CD4-positive, alpha-beta T cell treated with Interleukin-17A for 1 hour (primary cell): ENCODE measurements at places on chromosomes 2 and 18.

DNA sequence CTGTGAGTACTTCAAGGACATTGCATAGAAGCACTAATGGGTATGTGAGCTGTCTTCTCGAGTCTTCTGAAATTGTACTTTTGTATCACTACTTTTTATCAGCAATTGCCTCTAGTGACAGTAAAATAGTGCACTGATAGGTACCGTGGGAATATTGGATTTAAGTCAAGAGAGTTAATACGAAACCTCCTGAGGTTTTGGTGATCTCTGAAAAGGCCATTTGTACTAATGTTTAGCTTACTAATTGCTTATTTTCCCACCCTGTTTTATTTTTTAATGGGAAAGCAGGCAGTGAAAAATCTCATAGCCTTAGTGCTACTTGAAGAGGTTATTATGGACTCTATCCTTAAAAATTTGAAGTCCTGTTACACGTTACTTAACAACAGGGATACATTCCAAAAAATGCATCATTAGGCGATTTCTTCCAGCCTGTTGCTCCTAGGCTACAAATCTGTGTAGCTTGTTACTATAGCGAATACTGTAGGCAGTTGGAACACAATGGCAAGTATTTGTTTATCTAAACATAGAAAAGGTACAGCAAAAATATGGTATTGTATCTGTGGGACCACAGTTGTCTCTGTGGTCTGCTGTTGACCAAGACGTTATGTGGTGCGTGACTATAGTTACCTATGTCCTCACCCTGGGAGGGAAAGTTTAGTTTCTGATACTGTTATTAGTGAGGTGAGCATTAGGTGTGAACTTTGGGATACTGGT, 65.9 kb downstream of the CAB39 start:
- no peak for DNase-seq

GRCh38 chr2:26174691-26175465, 2.0 kb downstream of the GAREM2 start:
- DNase-seq, result no peak

DNA sequence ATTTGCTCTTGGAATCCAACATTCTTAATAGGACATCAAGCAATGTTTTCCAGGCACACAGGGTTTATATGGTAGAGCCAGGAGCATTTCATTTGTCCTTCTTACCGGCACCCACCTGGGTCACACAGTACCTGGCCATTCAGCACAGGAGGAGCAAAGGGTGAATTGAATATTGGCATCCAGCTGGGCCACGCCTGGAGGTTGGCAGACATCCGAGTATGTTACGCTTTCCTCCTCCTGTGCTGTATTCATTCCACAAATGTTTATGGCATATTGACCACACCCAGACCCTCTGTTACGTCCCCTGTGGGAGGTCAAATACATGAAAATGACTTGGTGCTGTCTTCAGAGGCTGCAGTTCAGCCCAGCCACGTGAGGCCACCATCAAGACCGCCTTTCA, 206.2 kb downstream of the RTP5 start:
- DNase-seq, result no peak

GRCh38 chr2:19812166-19812565, 89.6 kb downstream of the TTC32 start:
- DNase-seq, result no peak

DNA sequence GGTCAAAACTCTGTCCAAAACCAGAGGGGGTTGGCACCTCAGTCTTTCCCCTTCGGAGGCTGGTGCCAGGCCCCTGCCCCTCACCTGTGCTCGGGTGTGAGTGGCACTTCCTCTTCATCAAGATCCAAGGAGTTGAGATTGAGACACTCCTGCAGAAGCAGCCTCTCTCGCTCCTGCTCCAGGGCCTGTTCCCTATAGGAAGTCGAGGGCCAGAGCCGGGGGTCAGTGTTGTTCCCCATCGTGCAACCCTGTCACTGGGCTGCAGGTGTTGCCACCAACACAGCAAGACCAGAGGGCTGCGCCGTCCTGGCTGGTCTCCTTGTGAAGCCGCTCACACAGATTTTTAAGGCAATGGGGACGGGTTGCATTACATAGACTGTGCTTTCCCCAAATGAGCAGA, 18.9 kb downstream of the FAM178B start:
- no peak for DNase-seq

GRCh38 chr2:50401772-50402653, 629.9 kb downstream of the NRXN1 start:
- no peak for DNase-seq

- DNase-seq, result no peak
Observed at GRCh38 chr2:28544036-28544346, 48.1 kb downstream of the PLB1 start.

DNA sequence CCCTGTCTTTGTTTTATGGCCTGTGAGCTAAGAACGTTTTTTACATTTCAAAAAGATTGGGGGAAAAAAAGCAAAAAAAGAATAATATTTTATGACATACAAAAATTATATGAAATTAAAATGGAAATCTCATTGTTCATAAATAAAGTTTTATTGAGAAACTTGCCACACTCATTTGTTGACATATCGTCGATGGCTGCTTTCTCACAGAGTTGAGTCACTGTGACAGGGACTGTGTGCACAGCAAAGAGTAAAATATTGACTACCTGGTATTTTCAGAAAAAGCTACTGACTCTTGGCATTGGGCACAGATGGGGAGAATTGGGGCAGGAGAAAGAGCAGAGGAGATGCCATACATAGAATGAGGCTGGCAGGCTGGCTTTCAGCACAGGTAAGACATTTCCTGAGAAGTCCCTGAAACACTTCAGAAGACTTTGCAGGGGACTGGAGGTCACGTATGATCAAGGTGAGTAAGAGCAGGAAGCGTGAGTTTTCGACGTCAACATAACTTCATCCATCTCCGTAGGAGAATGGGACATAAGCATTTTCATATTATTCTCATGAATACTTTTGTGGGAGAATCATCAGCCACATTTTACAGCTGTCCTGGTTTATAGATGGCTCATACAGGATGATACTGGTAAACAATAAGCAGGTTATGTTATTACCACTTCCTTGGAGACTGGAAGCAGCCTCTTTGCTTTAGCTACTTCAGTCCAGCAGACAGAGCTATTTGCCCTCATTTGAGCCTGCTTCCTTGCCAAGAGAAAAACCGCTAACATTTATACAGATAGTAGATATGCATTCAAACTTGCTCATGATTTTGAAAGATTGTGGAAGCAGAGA, 32.5 kb upstream of the PUM2 start:
- no peak for DNase-seq

- DNase-seq, result no peak
Observed at GRCh38 chr2:71559080-71559827, 105.9 kb downstream of the DYSF start.

DNA sequence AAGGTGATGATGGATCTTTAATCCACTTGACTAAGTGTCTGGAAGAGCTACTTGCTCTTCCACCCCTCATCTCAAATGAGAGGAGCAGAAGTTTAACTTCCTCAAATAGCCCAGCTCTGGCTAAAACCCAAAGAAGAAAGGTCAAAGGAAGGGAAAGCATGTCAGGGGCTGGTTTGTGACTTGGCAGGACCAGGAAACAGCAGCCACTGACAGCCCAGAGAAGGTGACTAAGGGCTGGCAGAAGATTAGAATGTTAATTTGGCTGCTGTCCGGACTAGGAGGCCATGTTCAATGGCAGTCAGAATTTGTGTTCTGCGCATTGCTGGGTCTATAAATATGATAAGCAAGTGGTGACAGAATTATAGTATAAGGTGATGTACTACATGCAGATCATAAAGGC, 386.2 kb downstream of the SETBP1 start:
- peak; percentile 1 for DNase-seq

DNA sequence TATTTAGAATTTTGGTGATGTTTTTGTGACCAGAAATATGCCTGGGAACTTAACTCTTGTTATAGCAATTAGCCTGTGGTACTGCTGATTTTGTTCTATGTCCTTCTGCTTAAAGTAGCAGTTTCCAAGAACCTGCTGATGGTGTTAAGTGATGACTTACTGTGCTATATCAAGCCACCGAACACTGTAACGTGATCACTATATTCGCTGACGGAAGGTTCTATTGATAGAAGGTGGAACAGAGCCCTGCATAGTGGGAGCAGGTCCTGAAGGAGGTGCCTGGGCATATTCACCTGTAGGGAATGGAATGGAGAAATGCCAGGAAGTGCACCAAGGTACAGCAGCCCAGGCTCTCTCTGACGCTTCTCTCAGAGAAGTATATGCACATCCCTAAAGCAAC, 76.8 kb downstream of the UXS1 start:
- DNase-seq, result no peak

DNA sequence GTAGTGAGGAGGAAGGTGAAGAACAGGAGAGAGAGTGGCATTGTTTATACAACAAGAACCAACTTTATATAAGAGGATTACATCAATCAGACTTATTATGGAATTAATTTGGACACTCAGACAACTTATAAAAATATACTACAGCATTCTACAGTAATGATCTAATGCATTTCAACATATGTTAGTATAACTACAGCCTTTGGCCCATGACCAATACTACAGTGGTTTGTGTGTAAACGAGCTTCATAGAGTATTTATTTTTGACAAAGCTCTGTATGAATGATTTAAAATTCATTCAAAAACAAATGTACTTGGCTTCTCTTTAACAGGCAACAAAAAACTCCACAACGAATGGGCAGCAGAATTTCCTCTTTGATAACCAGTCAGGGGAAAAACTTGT, 72.8 kb downstream of the ZNF521 start:
- no peak for DNase-seq

DNA sequence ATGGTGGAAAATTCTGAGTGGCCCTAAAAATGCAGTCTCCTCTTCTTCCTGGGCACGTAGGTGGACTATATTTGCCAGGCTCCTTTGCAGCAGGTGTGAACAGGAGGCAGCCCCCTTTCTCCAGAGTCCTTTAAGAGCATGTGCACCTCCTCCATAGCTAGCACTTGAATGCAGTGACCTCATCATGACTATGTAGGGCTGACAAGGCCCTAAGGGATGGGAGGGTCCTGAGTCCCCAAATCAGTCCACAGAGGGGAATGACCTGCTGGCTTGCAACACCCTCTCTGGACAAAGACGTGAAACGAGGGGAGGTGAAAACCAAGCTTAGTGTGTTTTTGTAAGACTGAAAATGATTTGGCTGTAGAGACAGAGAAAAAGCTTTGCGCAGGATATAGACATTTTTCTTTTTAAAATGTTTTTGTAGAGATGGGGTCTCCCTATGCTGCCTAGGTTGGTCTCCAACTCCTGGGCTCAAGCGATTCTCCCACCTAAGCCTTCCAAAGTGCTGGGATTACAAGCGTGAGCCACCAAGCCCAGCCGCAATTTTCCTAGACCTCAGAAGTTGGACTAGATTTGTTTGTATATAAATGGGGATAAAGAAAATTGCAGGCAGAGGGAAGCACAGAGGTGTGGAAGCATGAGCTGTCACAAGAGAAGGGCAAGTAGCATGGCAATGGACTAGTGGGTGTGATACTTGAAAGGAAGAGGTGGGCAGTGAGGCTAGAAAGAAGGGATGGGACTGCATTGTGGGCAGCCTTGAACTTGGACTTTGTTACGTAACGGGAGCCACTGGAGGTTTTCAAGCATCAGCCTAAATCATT, 28.8 kb downstream of the LONRF2 start:
- no peak for DNase-seq
